Left renal cortex interstitium (tissue), 4 donors: ENCODE measurements at places on chromosomes 1 and 21.

DNA sequence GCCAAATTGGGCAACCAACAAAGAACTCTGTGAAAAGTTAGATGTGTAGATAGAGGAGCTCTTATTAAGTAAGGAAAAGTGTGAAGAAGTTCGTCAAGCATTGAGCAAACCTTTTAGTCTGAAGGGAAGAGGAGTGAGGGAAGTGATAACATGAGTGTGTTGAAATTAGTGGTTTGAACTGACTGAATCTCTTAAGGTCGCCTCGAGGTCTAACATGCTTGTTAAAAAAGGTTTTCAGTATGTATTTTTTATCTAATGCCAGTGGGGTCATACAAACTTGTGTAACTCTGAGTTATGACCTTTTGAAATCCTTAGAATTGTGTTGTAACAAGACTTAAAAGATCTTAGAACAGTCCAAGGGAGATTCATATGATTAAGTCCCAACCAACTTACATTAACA, 34.1 kb downstream of the SOAT1 start:
- no peak for DNase-seq

DNA sequence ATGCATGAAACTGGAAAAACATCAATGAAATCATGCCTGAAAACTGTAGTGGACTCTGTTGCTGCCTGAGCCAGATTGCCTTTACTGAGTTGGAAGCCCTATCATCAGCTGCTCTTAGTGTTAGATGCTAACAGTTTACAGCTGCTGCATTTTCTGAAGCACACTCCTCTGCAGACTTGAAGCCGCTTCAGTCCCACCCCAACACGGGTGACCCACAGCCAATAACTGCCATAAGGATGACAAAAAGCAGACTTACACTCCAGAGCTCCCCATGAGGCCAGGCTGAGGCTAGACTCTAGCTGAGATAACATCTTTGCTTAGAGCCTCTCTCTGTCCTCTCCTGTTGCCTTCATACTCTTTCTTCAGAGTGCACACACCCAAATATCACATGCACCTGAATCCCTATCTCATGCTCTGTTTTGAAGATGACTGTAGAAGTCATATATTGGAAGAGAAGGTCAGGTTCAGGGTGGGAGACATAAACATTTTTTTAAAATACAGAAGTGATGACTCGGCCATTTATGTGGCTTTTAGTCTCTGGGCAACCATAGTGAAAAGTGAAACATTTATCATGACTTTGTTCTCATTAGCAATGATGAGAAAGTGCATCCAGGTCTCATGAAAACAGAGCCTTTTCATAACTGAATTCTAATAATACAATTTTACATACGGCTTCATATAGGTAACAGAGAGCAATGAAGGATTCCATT, 161.0 kb downstream of the KCNK2 start:
- no peak for DNase-seq

- DNase-seq = no peak
Observed at GRCh38 chr1:181789395-181789794, 272.1 kb downstream of the ZNF648 start.

- DNase-seq = no peak
Observed at GRCh38 chr1:23184212-23184934, 15.7 kb upstream of the LUZP1 start.

DNA sequence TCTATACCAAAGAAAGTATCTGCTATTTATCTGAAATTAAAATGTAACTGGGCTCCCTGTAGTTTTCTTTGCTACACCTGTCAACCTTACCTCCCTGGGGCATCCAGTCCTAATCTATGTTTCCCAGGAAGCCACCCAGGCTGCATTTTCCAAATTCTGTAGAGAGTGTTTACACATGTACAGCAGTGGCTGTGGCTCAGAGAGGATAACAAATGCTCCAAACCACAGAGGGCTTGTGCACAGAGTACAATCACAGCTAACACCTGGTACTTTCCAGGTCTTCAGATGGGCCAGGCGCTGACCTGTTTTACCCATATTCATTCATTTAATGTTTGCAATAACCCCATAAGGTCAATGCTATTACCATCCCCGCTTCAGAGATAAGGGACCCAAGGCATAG, 146.5 kb upstream of the TNR start:
- no peak for DNase-seq

GRCh38 chr1:82875170-82875569, 1074.4 kb downstream of the ADGRL2 start:
- DNase-seq = no peak

- DNase-seq = no peak
Observed at GRCh38 chr1:244219802-244220201, 168.7 kb downstream of the ZBTB18 start.

- DNase-seq = no peak
Observed at GRCh38 chr1:202270871-202271326, 70.8 kb downstream of the UBE2T start.

GRCh38 chr1:25118546-25118945, 113.8 kb downstream of the SYF2 start:
- DNase-seq = no peak

GRCh38 chr1:219555031-219555692, 57.7 kb downstream of the ZC3H11B start:
- DNase-seq = no peak

DNA sequence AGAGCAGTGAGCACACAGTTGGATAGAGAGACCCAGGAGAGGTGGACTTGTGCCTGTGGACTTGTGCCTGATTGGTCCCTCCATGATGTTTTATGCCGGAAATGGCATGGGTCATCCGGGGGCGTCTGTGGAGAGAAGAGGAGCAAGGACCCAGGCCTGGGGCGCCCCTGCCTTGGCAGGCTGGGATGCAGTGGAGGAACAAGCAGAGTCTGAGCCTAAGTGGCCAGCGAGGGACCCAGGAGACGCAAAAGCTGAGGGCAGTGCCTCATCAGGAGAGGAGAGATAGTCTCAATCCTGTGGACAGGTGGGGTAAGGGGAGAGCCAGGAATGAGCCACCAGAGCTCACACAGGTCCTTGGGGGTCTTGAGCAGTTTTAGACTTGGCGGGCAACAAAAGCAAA, 146.9 kb downstream of the PCBP3 start:
- DNase-seq = no peak

DNA sequence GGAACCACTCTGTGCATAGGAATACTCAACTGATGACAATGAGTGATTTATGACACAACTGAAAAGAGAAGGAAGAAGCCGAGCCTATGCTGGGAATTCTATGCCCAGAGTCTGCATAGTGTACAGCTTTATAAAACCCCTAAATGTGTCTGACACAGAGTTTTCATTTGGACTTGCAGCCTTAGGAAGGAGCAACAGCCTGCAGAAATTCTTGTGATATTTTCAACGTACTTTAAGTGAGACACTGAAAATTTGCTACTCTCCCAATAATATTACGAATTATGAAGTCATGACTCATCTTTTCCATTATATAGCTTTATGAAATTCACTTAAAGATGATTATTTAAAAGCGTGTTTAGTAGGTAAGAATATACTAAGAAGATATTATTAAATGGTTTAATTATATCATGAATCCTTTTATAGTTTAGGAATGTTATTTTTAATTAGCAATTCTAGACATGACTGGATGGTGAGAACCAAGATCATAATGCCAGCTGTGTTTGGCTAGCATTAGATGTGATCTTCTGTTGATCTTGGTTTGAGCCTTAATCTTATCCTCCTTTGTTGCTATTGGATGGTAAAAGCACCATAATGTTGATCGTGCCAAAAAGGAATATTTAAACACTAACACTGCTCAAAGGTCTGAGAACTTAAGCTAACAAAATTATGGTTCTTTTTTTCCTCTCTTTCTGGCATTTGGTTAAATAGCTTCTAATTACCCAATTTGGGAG, 785.1 kb upstream of the ADGRL4 start:
- DNase-seq = no peak

- no peak for DNase-seq
Observed at GRCh38 chr1:155247667-155248553, 7.4 kb downstream of the ENTREP3 start.

DNA sequence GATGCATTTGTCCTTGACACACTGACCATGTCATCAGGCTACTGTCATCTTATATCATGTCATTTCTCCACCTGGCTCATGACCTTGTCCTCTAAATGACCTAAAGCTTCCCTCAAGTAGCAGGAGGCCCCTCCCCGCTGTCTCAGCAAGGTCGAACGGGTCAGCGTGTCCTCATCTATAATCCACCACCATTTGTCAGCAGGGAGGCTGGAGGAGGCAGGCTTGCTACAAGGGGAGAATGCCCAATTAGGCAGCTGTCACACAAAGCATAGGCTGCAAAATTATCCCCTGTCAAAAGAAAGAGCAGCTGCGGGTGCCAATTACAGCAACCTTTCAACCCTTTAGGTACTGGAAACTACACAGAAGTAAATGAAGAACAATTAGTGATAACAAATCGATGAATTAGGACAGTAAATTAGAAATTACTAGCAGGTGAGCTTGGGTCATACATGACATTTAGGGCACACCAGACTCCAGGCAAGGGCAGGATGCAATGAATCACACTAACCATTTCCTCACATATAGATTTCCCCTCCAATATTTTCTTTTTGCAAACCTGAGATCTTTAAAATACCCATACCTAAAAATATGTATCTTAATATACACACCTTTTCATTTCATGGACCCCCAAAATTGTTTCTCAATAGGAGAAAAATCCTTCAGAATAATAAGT, 61.2 kb downstream of the NRIP1 start:
- no peak for DNase-seq

- no peak for DNase-seq
Observed at GRCh38 chr1:186618401-186619170, 61.6 kb downstream of the PTGS2 start.

- no peak for DNase-seq
Observed at GRCh38 chr1:185463433-185463832, 146.4 kb upstream of the IVNS1ABP start.

DNA sequence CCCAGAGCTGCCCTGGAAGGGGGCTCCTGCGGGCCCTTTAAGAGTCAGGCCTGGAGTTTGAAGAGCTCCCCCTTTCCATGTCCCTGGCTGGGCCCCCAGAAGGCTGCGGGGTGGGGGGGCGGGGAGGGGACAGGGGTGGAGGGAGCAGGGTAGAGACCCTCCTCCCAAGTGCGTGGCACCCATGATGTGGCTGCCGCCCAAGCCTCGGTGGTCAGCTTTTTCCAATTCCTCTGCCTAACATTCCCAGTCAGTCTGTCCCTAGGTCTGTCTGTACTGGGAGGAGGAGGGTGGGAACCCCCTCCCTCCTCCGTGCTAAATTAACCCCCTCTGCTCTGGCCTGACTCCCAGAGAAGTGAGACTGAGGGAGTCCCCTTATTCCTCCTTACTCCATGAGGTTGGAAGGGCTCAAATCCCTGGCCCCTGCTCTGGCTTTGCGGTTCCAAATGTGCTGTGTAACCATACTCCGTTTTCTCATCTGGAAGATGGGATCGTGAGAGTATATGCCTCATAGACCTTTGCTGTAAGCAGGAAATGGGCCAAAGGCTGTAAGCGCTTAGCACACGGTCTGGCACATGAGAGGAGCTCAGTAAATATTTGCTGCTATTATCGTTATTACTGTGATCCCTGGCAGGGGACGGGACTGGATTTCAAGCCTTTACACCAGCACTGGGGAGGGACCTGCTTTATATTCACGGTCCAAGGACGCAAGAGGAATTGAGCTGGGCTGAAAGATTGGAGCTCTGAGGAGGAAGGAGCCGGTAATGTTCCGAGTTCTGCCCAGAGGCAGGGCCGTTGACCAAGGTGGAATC, 658 bp upstream of the COL16A1 start:
- no peak for DNase-seq

DNA sequence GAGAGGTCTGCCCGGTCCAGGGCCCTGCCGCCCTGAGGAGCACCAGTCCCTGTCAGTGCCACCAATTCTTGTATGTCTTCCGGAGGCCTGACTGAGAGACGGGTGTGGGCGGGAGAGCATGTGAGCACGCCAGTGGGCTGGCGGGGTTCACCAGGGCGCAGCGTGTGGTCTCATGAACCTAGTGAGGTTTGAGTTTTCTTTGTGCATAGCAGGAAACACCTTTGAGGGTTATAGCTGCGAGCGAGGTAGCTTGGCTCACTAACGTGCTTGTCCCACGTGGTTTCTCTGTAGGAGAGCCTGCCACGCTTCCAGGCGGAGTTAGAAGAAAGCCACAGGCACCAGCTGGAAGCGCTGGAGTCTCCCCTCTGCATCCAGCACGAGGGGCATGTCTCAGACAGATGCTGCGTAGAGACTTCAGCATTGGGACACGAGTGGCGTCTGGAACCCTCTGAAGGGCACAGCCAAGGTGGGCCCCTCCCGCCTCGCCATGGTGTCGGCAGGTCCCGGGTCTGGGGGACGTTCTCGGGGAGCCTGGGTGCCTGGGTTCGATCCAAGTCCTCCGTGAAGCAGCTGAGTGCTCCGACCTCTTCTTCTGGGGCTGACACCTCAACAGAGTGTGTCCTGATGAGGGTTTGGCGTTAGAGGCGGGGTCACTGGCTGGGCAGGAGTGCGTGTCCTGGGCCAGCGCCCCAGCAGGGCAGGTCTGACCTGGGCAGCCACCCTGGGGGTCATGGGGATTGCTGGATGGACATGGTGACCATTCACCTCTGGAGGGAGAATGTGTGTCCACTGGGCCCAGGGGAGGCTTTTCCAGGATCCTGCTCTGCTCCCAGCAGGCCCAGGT, 31.4 kb downstream of the PCNT start:
- DNase-seq = no peak

DNA sequence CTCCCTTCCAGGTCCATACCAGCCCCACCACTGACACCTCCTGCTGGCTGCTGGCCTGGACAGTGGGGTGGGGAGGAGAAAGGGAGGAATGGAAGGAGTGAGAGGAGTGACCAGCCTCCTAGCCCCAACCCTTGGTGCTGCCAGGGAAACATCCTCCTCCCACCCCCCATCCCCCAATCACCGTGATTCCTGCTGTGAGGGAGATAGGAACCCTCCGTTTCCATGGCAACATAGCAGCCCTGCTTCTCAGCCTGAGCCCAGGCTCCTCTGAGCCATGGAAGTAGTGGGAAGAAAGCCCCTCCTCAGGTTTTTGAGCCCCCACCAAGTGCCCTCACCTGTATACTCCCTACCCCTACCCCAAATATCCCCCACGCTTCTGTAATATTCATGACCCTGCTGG, 44.4 kb upstream of the SCMH1 start:
- DNase-seq = no peak

GRCh38 chr1:241695246-241696171, 43.4 kb downstream of the WDR64 start:
- no peak for DNase-seq

GRCh38 chr1:19412654-19413053, 72.7 kb downstream of the CAPZB start:
- DNase-seq = no peak

DNA sequence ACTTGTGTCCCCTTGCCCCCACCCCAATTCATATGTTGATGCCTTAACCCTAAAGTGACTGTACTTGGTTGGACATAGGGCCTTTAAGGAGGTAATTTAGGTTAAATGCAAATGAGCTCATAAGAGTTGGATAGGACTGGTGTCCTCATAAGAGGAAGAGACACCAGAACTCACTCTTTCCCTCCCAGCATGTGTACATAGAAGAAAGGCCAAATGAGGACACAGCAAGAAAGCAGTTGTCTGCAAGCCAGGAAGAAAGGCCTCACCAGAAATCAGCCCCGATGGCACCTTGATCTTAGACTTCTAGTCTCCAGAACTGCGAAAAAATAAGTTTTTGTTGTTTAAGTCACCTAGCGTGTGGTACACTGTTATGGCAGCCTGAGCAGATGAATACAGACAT, 45.5 kb downstream of the RAB3GAP2 start:
- no peak for DNase-seq

GRCh38 chr1:150582371-150582770, 3.0 kb upstream of the MCL1 start:
- no peak for DNase-seq

- no peak for DNase-seq
Observed at GRCh38 chr1:222632749-222633148, 14.9 kb downstream of the MIA3 start.

- no peak for DNase-seq
Observed at GRCh38 chr1:94063379-94063778, 57.6 kb downstream of the ABCA4 start.
